Fibroblast of the aortic adventitia (primary cell): ENCODE measurements at places on chromosomes 2 and 18. TPM values are rescaled to one million over a fixed set of nuclear protein-coding genes. Genes with fewer than 3 reads are reported as not detected.

RAX gene
- total RNA-seq, result not detected in 2 replicates

ARHGAP28 gene
- 11.9 and 221 TPM in 2 replicates for total RNA-seq

CYP27C1 gene
- total RNA-seq, result 0.41 and 0.72 TPM in 2 replicates

DNA sequence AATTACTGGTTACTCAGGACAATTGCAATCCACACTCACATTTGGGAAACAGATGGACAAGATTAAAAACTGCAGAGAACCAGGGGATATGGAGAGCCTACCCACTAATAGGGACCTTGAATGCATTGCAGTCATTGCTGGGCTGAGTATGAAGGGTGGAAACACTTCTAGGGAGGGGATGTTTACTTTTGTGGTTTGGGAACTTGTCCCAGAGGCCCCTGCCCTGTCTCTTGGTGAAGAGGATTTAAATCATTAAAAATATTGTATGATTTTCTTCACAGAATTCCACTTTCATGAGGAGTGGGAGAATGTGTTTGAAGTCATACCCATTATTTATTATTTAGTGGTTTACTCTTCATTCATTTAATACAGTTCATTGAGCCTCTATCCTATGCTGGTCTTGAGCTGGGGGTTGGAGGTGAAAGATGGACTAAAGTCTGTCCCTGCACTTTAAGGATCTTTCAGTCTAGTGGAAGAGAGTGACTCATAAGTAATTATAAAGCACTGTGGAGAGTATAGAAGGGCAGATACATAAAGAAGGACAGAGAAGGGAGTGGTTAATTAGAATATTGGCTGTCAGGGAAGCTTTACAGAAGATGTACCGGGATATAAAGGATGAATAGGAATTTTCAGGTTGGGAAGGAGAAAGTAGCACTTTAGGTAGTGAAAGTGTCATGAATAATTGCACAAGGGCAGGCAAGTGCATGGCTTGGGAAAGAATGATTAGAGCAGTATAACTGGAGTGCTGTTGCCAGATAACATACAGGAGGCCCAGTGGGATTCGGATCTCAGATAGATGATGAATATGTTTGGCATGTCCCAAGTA, 313.4 kb downstream of the LPIN1 start:
- no peak for DNase-seq

DNA sequence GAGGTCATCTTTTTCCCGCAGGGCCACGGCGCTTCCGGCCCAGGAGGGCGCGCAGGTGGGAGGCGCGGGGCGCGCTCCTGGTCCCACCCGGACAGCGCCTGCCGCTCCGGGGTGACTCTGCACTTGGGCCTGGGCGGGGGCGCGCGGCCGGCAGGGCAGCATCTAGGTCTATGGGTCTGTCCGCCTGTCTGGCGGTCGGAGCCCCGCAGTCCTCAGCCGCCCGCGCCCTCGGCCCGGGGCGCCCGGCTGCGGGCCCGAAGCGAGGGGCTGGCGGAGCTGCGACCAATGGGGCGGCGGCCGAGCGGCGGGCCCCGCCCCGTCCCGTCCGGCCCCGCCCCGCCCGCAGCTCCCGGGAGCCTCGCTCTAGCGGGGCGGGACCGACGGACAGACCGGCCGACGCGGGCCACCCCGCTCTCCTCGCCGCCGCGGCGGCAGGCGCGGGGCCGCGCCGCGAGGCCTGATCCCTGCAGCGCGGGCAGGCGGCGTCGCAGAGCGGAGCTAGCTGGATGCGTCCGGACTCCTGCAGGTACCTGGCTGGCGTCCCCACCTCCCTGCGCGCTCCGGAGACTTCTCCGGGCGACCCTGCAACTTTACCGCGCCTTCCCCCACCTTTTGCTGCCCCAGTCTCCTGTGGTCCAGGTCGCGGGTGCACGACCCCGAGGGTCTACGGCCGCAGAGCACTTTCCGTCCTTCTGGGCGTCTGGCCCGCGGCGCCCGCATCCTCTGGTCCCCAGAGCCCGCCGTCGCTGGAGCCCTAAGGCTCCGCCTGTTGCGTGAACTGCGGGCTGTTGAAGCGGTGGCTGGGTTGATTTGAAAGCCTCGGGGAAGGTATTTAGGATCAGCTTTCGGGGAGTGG, at the start of gene KCNS3:
Gene KCNS3 (plus strand): TSS at position 387 of the 856 bp plus-strand sequence. CDS start 52,342 bp downstream, outside the sequence.
- DNase-seq, result no peak

GRCh38 chr2:28736034-28736433, 15.6 kb upstream of the PPP1CB start:
- peak; percentile 73 for DNase-seq

GRCh38 chr2:36762764-36763490, 66.4 kb downstream of the VIT start:
- DNase-seq, result no peak

DNA sequence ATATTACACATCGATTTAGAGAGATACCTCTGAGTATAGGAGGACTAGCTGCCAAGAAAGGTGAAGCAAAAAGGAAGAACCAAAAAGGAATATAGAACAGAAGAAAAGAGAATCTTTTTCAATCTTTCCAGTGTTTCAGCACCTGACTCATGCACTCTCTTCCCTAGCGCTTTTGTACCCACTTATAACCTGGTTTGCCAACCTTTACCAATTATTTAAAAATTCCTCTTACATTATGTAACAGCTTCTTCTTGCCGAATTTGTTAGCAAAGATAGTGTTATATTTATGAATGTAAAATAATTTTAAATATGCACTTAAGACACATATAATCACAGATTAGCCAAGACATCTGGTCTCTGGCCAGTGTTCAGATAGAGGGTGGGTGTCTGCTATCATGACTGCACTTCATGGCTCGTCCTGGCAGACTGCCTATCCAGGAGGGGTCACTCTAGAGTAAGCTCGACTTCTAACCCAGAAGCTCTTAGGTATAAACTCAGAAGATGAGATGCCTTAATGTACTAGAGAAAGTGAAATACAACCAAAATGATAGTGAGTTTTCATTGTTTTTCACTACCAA, 122.9 kb downstream of the ATAD2B start:
- DNase-seq, result peak; percentile 61

- no peak for DNase-seq
Observed at GRCh38 chr18:6923220-6923619, 193.7 kb downstream of the ARHGAP28 start.

GRCh38 chr2:211903961-211904360, 634.6 kb downstream of the ERBB4 start:
- DNase-seq, result no peak

DNA sequence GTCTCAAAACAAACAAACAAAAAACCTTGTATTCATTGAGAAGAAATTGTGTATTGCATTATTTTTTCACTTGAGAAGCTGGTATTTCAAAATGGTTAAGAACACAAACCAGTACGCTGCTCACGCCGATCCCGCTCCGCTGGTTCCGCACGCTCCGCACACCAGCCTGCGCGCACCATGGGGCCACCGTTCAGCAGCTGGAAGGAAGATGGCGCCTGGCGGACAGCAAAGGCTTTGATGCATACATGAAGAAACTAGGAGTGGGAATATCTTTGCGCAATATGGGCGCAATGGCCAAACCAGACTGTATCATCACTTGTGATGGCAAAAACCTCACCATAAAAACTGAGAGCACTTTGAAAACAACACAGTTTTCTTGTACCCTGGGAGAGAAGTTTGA, 75.7 kb downstream of the RBM43 start:
- no peak for DNase-seq

- DNase-seq, result no peak
Observed at GRCh38 chr2:37816036-37816435, 109.1 kb upstream of the RMDN2 start.

DNA sequence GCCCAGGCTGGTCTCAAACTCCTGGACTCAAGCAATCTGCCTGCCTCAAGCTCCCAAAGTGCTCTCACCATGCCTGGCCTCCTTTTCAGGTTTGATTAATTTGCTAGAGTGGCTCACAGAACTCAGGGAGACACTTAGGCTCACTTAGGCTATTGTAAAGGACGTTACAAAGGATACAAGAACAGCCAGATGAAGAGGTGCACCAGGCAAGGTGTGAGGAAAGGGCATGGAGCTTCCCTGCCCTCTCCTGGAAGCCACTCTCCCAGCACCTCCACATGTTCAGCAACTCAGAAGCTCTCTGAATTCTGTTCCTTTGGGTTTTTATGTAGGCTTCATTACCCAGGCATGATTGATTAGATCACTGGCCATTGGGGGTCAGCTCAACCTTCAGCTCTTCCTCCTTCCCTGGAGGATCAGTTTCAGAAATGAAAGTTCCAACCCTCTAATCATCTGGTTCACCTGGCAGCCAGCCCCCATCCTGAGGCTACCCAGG, 78.7 kb upstream of the RGPD5 start:
- DNase-seq, result peak; percentile 28

- no peak for DNase-seq
Observed at GRCh38 chr2:222017252-222017850, 281.4 kb downstream of the PAX3 start.

DNA sequence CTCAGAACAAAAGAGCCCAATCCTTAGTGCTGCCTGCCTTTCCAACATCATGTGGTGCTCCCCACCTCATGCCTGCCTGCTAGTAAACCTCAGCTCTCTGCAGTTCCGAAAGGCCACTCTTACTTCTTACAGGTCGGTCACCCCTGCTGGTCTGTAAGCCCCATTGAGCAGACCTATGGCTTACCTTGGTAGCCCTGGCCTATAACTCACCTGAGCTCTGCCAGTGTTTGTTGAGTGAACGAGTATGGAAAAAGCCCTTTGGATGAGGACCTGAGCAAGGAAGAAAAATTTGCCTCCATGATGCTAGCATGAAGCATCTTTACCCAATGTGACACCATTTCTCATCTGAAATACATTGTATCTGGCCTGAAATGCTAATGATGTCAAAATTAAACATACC, 83.3 kb downstream of the LIPG start:
- DNase-seq, result no peak

DNA sequence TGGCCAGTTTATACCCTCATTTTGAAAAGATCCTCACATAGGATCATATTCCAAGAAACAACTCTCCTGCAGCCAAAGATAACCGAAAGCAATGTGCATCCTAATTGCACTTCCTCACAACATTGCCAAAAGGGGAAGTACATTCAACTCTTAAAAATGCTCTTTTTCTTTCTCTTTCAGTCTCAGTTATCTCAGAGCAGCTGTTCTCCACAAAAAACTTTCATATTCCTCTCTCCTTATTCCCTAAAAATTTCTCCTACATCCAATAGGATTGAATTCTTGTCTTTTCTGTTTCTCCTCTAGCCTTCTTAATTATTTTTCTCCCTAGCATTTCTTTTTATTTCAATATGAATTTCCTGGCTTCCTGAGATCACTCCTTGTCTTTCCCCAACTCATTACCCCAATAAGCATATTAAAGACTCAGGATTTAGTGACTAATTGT, 7.4 kb upstream of the VRK2 start:
- peak; percentile 76 for DNase-seq

GRCh38 chr2:2464643-2465042, 133.6 kb upstream of the MYT1L start:
- no peak for DNase-seq

DNA sequence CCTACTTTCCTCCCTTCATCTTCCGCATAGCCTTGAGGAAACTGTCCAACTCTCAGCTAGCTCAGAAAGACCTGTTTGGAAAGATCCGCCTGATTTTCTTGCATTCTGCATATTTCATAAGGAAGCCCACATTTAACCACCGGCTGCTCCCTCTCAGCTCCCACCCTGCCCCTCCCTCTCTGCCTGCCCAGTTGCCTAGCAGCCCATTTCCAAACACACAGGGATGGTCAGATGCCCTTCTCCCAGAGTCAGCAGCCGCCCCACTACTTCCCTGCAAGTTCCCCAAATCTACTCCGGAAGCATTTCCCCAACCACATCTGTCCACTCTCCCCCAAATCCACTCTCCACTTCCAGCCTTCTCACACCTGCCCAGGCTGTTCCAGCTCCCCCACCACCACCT, 96.0 kb downstream of the TNS1 start:
- no peak for DNase-seq

GRCh38 chr18:39172695-39173421, 1607.3 kb upstream of the CELF4 start:
- DNase-seq, result no peak

CD302 gene
- 23.0 and 33.0 TPM in 2 replicates for total RNA-seq

IGFBP5 gene
- total RNA-seq, result 334 and 616 TPM in 2 replicates

TMEM37 gene
- not detected in 2 replicates for total RNA-seq

DNA sequence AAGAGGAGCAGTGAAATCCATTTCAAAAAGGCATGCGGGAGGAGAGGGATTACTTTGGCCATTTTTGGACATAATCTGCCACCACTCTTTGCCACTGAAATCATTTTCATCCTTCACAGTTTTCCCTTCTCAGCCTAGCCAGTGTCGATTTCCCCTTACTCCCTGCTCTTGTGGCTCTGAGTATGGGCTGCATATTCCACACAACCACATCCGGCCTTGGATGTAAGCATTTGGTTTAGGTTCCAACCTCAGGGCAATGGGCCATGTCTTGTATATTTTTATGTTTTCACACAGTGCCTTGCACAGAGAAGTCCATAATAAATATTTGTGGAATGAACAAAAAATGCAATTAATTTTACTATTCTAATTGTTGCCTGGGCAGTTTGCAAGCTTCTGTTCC, 7.7 kb upstream of the SERPINE2 start:
- DNase-seq, result no peak

DNA sequence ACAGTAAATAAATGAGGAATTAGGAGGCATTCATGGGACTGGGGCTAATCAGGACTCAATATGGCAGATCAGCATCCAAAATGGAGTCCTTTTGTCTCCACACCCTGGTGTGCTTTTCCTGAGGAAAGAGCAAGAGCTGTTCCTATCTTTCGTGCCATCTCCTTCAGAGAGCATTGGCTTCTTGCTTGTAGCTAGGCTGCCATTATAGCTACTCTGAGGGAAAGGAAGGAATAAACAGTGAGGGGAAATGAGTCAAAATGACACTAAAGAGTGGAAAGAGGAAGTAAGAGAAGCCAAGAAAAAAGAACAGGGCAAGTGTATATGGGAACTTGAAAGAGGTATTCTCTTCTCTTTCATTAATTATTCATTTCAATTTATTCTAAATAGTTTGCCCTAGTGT, 8.4 kb upstream of the NMI start:
- DNase-seq, result no peak

CPO gene
- total RNA-seq, result 0.18 TPM in 1 of 2 replicates, not detected in the other

DNA sequence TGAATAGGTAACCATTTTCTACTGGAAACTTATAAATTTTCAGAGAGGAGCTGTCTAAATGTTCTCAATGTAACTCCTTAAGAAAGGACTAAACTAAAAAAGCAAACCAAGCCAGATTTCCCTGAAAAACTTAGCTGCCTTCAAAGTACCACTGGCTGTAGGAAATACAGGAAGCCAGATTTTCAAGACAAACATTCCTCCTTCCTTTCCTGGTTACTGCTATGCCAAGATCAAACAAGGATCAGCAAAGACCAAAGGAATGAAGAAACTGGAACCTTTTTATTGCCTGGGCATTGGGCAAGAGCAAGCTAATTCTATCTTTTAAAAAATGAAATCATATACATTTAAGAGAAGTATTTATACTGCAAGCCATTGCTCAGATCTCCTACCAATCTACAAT, 212.7 kb downstream of the DYM start:
- peak; percentile 68 for DNase-seq

- DNase-seq, result no peak
Observed at GRCh38 chr2:18077231-18077630, 198.8 kb downstream of the KCNS3 start.

GRCh38 chr2:45435316-45435715, 175.8 kb downstream of the SRBD1 start:
- peak; percentile 18 for DNase-seq
